ENCODE measurements at places on chromosomes 12 and 14. TPM values are rescaled to one million over a fixed set of nuclear protein-coding genes. Genes with fewer than 3 reads are reported as not detected.

Gene PCNX1
- 75.6 TPM for total RNA-seq

Gene DPY19L2
- 22.9 TPM for total RNA-seq

Gene ADCY6
- total RNA-seq = 20.0 TPM

DNA sequence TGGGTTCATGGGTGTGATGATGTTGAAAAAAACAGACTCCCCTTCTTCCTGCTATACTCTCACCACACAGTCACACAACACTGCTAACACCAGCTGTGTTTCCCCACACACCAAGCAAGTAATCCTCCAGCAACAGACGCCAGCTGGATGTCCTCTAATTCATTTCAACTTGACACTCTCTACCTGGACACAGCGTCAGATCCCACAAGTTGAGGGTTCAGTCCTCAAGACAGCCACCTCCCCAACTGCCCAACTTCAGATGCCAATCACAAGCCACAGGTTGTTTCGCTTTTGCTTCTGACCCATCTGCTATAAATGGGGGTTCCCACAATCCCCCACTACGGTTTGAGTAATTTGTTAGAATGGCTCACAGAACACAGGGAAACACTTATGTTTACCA is 49.3 kb downstream of the TMEM30B start:
- no peak for DNase-seq

GRCh38 chr14:34250959-34251358 is 211.1 kb downstream of the SPTSSA start:
- DNase-seq = peak; percentile 47

DNA sequence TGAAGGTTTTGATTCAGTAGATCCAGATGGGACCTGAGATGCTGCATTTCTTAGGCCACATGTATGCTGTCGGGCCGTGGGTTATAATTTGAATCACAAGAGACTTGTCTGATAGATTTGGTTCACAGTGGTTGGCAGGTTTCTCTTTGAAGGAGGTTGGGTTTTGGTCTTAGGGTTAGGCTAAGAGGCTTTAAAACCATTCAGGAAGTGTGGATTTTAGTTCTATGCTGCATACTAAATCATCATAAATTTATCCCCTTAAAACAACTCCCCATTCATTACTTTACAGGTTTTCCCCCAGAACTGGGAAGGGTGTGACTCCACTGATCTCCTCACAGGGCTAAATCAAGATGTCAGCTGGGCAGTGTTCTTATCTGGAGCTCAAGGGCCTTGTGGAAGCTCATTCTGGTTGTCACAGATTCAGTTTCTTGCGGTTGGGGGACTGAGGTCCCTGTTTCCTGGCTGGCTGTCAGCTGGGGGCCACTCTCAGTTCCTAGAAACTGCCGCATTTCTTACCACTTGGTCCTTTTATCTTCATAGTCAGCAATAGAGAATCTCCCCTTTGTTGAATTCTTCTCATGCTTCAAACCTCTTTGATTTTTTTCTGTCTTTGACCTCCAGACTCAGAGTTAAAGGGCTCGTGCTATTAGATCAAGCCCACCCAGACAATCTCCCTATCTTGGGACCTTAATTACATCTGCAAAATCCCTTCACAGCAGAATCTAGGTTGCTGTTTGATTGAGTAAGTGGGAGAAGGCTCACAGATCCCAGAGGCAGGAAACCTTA is 20.6 kb upstream of the PCNX1 start:
- DNase-seq = no peak

DNA sequence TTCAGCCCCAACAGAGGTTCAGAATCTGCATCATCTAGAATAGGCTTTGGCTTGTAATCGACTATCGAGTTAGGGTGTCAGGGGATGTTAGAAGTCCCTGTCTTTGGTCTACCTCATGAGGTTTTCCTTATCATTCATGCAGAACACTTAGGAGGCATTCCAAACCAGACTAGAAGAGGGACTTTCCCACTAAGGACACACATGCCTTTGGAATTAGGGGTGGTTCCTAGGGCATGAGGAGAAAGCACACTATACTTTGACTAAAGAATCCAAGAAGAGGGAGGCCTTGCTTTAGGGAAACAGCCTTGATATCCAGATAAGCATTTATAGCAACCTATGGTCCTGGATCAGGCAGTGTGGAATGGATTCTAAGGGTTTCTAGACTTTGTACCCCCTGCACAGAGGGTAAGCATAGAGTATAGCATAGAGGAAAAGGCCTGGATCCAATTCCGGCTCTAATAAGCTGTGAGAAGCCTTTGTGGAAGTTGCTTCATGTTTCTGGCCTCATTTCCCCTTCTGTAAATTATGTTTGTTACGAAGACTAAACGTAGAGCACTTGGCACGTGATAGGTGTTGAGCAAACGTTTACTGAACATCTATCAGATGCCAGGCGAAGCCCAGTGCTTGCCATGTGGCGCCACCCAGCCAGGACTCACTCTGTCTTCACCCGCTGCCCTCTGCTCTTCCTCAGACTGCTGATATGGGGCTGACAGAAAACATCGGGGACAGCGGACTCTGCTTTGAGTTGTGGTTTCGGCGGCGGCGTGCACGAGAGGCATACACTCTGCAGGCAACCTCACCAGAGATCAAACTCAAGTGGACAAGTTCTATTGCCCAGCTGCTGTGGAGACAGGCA is 13.2 kb downstream of the ZNF219 start:
- no peak for DNase-seq

DNA sequence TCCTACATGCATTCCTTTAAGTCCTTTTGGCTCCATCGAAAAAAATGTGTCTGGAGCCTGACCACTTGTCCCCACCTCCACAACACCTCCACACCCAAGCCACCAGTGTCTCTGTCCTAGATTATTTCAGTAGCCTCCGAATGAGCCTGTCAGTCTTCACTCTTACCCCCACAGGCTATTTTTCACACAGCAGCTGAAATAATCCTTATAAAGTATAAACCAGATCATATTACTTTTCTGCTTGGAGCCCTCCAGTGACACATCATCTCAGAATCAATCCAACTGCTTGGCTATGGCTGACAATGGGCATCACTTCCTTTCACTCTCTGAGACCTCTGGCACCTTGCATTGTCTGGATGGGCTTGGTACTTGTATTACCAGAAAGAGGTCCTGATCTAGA is 44.9 kb downstream of the BBS10 start:
- DNase-seq = no peak

DNA sequence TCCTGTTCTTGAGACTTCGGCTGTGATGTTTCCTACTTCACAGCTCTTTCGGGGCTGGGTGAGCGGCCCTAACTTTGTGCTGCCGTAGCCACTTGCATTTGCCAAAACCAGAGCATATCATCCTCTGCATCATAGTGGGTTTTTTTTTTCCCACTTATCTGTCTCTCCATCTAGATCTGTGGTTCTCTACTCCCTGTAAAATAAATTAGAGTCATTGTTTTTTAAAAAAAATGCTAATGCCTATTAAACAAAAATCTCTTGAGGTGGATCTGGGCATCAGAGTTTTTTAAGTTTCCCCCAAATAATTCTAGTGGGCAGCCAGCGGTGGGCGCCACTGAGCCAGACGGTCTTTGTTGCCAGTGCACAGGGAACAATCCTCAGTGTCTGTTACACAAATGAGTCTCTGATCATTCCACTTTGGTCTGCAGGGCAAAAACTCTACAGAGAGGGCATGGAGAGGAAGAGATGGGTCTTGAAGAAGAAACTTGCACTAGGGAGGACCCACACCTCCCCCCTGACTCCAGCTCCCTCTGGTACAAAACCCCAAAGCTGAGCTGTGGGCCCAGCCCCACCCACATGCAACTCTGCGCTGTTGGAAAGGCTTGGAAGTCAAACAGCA is 62.4 kb upstream of the BCL2L14 start:
- DNase-seq = no peak

GRCh38 chr12:92471551-92471950 is 231.2 kb upstream of the PLEKHG7 start:
- no peak for DNase-seq

GRCh38 chr14:52735921-52736489 is 6.0 kb downstream of the STYX start:
- DNase-seq = no peak

DNA sequence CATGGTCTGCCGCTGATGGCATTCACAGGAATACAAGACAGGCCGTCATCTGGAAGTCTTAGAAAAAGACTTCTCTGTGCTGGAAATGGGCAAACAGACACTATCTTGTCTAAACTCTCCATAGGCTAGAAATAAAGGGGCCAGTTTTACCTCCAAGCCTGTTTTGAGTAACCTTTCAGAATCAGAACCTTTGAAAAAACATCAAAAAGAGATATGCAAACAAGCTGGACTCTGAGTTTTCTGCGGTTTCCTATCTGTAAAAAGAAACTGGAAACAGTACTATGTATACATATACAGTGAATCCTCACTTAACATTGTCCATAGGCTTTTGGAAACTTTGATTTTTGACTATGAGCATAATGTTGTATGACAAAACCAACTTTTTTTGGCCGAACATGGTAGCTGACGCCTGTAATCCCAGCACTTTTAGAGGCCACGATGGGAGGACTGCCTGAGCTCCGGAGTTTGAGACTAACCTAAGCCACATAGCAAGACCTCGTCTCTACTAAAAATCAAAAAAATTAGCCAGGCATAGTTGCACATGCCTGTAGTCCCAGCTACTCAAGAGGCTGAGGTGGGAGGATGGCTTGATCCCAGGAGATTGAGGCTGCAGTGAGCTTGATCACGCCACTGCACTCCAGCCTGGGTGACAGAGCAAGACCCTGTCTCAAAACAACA is 92.9 kb upstream of the MAX start:
- no peak for DNase-seq

GRCh38 chr12:114631242-114631641 is 52.7 kb downstream of the TBX3 start:
- no peak for DNase-seq

Data from umbilical cord (tissue), 2 donors.